ENCODE measurements at places on chromosomes 1 and 21.

GRCh38 chr1:239303289-239303688 is 83.1 kb upstream of the CHRM3 start:
- no peak for DNase-seq

DNA sequence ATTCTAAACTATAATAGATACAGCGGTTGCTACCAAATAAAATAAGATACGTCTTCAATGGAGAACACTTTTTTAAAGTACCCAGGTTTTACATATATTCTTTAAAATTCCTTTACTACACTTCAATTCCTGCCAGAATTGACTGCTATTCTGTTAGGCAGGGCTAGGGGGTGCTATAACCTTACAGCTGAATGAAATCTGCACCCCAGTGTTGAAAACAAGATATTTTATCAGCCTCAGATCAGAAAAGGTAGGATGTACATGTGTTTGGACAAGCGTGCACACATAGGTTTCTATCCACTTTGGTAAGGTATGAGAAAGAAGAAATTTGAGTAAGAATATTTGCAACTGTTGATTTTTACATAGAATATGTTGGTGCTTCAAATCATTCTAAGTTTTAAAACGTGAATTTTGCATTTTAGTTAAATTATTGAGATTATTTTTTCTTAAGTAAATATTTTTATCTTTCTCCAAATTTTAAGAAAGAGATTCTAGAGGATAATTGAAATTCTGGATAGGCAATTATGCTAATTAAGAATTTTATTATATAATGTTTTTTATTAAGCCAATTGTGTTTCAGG is 490.8 kb upstream of the ADGRL4 start:
- no peak for DNase-seq

GRCh38 chr1:30734106-30734505 is 10.7 kb upstream of the MATN1 start:
- no peak for DNase-seq

DNA sequence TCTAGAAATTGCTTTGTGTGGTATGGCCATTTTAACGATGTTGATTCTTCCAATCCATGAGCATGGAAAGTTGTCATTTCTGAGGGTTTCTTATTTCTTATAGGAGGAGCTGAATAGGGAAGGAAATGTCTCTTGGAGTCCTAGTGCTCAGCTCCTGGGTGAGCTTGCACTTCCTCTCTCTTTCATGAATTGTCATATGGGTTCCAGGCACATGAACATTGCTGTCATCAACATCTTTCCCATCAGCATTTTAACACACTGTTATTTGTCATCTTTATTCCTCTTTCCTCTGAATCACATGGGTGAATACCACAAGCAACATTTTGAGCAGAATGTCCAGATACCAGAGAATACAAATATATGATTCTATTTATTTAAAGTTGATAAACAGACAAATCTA is 23.4 kb downstream of the SLAMF6 start:
- DNase-seq = no peak

GRCh38 chr1:231724041-231724440 is 97.5 kb downstream of the DISC1 start:
- no peak for DNase-seq

DNA sequence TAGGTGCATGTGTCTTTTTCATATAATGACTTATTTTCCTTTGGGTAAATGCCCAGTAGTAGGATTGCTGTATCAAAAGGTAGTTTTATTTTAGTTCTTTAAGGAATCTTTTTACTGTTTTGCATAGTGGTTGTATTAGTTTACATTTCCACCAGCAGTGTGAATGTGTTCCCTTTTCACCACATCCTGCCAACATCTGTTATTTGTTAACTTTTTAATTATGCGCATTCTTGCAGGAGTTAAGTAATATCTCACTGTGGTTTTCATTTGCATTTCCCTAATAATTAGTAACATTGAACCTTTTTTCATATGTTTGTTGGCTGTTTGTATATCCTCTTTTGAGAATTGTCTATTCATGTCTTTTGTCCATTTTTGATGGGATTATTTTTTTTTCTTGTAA is 1761.9 kb downstream of the PLA2G4A start:
- no peak for DNase-seq
